ENCODE measurements at places on chromosomes 5 and 9.

DNA sequence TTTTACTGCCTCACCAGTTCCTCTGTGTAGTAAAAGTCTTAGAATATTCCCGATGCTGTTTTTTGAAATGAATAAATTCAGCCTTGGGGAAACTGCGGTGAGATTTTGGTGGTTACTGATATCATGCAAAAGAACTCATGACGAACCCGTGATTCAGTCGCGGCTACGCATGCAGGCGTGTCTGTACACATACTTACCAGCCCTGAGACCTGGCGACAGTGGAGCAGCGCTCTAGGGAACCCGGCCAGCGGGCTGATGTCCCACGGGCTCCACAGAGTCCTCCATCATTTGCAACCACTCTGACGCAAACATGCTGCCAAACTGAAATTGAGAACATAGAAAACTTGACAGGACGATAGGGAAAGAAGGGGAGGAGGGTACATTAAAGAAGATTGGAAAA, 315.6 kb upstream of the DAB2 start:
- no peak for DNase-seq

- DNase-seq: no peak
These were observed 47.3 kb downstream of the TMEM167A start for GRCh38 chr5:83029912-83030311.

GRCh38 chr9:91197232-91198181, 164.2 kb downstream of the AUH start:
- DNase-seq: peak; percentile 46

DNA sequence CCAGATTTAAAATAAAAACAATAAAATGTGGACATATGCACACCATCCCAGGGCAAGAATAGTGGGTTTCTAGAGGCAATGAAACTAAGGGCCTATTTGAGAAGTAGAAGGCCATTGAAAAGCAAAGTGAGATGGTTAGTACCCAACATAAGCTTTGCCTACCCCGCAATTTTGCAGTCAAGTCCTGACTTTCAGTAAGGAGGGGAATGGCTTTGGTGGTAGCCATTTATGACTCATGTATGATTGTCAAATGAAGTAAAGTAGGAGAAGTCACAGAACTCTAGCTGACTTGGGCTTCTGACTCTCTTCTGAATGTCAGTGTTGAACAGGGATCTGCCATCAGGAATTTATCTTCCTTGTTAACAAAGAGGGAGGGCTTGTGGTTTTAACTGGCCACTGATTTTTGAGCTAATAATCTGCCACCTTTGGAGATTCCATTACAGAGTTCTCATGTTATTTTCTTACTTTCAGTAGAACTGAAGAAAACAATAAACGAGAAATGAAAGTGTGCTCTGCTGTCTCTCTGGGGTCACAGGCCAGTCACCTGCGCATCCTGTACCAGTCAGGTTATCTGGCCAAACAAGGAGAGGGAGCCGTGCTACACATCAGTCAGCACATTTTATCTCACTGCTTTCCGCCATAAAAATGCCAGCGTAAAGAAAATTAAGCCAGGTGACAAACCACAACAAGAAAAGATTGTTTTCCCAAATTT, 14.3 kb upstream of the SNCAIP start:
- no peak for DNase-seq

GRCh38 chr5:157718519-157718918, 12.7 kb upstream of the THG1L start:
- no peak for DNase-seq

DNA sequence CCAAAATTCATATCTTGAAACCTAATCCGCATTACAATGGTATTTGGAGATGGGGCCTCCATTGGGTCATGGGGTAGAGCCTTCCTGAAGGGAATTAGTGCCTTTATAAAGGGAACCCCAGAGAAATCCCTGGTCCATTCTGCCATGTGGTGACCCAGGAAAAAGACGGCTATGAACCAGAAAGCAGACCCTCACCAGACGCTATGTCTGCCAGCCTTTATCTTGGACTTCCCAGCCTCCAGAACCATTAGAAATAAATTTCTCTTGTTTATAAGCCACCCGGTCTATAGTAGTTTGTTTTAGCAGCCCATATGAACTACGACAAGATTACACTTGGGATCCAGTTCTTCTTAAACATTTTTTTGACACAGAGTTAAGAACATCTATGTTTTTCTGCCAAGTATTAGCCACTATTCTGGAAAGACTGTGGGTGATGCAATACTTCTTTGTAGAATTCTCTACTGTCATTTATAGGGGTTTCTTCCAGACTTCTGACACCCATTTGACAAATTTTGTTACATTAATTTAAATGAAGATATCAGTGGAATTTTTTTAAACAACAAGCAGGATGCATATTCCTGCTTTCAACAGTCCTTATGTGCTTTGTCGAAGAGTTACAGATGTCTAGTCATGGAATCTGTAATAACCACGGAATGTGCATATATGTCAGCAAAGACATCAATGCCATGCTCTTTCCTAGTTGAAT, 572.4 kb downstream of the NR2F1-AS1 start:
- no peak for DNase-seq

DNA sequence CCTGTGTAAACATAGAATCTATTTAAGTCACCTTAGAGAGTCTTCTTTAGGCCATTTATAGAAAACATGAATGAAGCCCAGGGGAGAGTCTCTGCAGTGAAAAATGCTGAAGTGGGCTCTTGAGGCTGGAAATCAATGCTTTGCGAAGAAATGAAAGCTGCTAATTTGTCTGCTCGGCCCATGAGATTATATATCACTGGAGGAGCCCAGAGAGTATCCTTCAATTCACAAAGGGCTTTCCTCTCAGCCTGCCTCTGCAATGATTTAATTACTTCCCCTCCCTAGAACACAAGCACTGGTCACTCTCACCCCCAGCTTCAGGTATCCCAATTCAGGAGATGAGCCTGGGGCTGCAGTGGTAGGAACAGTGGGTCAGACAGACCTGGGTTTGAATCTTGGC, 8.2 kb upstream of the DRD1 start:
- no peak for DNase-seq

DNA sequence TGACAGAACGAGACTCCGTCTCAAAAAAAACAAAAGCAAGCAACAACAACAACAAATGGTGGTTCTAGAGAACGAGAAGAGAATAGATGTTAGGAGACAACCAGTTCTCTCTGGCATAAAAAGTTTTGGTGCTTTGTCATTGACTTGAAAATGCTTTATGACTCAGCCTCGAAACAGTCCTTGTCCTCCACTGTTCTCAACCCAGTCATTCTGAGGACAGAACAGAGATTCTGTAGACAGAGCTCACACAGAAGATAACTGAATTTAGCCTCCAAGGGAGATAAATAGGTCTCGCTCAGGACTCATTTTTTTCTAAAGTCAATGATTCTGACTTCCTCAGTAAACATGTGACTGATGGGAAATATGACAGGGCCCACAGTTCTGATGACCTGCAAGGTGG, 76.0 kb upstream of the FSTL4 start:
- no peak for DNase-seq

- DNase-seq: peak; percentile 17
These were observed 238.4 kb downstream of the GOLPH3 start for GRCh38 chr5:31935496-31936369.

- DNase-seq: no peak
These were observed 31.6 kb downstream of the RETREG1 start for GRCh38 chr5:16585041-16585667.

- DNase-seq: no peak
These were observed 22.3 kb upstream of the FUBP3 start for GRCh38 chr9:130557077-130557468.

GRCh38 chr9:136373300-136374182, at the start of gene CARD9:
CARD9 (minus strand) TSS chr9:136373669; CDS start chr9:136372078, 1,591 bp downstream.
- peak; percentile 63 for DNase-seq

- no peak for DNase-seq
These were observed 7.2 kb downstream of the MARCHF6 start for GRCh38 chr5:10360686-10361085.

DNA sequence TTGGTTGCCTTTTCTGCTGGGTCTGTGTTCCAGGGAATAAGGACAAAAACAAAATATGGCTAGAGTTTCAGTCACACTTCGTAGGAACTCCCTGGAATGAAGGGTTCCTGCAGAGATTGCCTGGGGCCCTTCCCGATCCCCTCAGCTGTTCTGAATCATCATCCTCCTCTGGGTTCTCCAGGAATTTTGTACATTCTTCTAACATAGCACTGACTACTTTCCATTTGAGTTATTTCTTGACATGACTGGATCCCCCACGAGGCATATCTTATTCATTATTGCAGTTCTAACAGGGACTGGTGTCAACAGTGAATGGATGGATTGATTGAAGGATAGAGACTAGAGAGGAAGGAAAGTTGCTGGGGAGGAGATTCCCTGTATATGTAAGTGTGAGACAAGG, 49.2 kb upstream of the TNC start:
- DNase-seq: no peak

DNA sequence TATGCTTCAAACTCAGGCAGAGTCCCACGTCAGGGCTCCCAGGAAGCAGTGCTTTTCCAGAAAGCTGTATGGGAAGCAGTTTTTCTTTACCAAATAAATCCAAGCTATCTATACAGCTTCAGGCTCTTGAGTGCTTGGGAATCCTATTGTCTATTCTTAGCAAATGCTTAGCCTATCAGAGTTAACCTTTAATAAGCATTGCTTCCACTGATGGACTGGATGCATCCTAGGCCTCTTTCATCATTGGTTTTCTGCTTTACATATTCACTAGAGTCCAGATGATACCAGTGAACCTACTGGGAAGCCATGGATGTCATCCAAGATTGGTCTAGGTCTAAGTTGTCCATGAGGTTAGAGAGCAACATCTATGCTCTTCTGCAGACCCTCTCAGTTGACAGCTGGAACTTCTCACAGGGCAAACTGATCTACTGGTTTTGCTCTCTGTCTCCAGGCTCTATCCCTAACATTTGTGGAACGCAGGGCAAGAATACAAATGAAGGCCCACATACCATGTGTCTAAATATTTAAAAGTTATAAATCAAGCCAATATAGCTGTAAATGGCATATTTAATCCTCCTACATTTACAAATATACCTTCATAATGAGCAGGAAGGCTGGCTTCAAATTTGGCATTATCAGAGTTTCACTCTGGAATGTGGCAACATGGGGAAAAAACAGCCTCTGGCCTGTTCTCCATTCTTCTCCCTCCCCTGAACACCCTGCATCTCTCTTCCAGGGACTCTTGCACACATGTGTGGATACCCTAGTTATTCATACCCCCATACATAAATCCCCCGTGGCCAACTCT, 49.8 kb upstream of the PLPP1 start:
- DNase-seq: no peak

DNA sequence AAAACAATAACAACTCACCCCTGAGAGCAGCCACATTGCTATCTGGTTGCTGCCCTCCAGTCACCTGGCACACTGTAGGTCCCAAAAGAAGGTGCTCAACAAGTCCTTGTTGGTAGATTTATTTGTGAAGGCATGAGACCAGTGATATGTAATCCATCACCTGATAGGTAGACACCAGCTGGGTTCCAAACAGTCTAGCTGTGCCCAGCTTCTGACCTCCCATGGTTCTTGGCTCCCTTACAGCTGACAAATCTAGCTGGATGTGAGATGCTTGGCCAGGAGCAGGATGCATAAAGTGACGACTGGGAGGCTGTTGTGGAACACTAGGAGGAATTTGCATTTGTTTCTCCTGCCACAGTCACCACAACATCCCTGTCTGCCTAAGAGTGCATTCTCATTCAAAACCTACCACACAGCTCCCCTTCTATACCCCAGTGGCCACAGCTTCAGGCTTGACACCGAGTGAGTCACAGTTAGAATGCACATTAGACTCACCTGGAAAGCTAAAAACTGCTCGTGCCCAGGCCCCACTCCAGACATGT, 7.8 kb upstream of the VLDLR start:
- no peak for DNase-seq

DNA sequence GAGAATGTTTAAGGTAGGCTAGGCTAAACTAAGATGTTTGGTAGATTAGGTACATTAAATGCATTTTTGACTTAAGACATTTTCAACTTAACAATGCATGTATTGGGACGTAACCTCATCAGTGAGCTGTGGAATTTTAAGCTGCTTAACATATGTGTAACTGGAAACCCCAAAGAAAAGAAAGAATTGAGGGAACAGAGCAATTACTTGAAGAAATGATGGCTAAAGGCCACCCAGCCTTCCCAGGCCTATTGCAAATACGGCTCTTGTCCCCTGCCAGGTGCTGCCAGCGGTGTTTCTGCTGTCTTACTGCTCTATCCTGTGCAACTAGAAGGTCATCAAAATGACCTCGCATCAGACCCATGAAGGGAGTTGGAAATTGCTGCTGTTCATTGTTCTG, 52.0 kb downstream of the RICTOR start:
- DNase-seq: no peak

- DNase-seq: no peak
These were observed 485.2 kb downstream of the RAB3C start for GRCh38 chr5:59067956-59068656.

DNA sequence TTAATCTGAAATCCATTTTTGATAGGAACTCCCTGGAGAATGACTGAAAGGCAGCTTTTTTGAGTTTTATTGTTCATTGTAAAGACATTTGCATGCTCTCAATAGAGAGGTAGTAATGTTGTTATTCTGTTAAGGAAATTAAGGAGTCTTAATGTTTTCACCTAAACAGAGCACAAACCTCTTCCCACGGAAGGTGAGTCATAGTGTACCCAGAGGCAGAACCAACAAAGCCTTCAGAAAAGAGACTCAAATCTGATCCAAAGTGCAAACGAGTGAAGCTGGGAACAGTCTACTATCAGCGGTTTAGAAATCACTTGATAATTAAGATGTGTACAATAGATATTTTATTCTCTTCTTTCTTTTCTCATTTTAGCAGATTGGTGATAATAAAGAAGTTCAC, 470.5 kb downstream of the PLK2 start:
- DNase-seq: peak; percentile 45

DNA sequence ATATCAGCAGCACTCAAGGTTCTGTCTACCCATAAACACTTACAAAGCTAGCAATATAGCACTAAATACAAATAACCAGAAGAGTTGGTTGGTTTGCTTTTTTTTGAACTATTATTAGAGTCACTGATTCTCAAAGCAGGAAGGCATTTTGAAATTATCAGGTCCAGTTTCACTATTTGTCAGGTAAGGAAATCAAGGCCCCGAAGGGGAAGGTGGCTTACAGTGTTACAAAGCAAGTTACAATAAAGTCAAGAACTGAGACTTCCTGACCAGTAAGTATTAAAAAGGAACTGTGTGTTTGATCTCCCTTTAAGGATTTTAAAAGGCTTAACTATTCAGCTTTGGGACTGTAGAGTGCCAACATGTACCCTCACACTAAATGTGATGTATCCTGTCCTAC, 10.8 kb downstream of the C5orf15 start:
- DNase-seq: no peak

- no peak for DNase-seq
These were observed 56.6 kb downstream of the RGS3 start for GRCh38 chr9:113520109-113520642.

- DNase-seq: no peak
These were observed 118.3 kb downstream of the PIK3R1 start for GRCh38 chr5:68333649-68334552.

DNA sequence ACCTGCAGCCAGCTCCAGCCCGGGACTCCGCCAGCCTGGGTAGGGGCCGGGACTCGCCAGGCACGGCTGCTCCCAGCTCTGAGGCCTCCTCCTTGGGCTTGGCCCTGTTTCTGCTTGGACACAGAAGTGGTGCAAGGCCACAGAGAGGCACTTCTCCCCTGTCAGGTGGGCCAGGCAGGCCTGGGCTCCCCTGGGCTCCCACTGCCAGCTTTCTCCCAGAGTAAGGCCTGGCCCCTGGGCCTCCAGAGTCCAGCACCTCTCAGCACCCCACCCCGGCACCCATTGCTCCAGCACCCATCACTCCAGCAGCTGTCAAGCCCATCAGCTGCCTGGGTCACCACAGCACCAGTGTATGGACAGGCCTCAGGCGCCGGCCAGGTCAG, 71.1 kb upstream of the LRRTM2 start:
- peak; percentile 79 for DNase-seq
